Breast epithelium (tissue), 4 donors: ENCODE measurements at places on chromosomes 1 and 21. TPM values are rescaled to one million over a fixed set of nuclear protein-coding genes. Genes with fewer than 3 reads are reported as not detected.

KCNH1 gene
- 1.3 TPM for total RNA-seq

LRRC53 gene
- not detected for total RNA-seq

GRCh38 chr1:104459886-104460285 lies 710.2 kb downstream of the AMY1C start:
- no peaks in the 10 kb centered on the region for H3K4me1 ChIP-seq
- H3K27ac ChIP-seq: no peak overlapping the region
- no peak overlapping the region for H3K4me3 ChIP-seq
- peaks cover 4% of the 10 kb centered on the region for H3K36me3 ChIP-seq
- H3K27me3 ChIP-seq: no peaks in the 10 kb centered on the region
- DNase-seq: no peak

DNA sequence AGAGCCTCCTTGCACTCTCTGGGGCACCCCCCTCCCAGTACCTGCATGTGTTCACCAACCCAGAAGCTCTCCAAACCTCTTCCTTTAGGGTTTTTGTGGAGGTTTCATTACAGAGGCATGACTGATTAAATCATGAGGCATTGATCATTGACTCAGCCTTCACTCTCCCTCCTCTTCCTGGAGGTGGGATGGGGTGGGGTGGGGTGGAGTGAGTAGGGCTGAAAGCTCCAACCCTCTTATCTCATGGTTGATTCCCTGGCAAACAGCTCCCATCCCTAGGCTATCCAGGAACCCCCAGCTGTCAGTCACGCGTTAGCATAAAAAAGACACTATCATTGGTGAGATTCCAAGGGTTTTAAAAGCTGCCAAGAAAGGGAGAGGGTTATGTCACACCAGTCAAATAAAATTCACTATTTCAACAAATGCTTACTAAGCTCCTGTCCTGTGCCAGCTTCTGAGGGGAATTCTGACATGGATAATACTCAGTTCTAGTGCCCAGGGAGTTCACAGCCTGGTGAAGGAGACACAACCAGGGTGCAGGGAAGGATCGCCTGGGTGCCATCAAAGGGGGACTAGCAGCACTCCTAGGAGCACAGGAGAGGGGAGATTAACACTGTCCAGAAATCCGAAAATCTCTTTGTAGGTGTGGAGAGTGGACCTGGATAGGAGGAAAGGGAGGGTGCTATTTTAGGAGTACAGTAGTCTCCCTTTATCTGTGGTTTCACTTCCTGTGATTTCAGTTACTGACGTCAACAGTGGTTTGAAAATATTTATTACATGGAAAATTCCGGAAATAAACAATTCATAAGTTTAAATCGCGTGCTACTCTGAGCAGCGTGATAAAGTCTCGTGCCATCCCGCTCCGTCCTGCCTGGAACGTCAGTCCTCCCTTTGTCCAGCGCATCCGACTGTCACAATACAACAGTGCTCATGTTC lies 6.8 kb upstream of the IL24 start:
- no peak overlapping the region for H3K4me3 ChIP-seq
- H3K27ac ChIP-seq: peak overlapping the region; percentile 19
- no peaks in the 10 kb centered on the region for H3K27me3 ChIP-seq
- H3K4me1 ChIP-seq: no peaks in the 10 kb centered on the region
- no peaks in the 10 kb centered on the region for H3K36me3 ChIP-seq

- H3K36me3 ChIP-seq: no peaks in the 10 kb centered on the region
- no peak overlapping the region for H3K4me3 ChIP-seq
- no peak overlapping the region for H3K27ac ChIP-seq
- no peaks in the 10 kb centered on the region for H3K4me1 ChIP-seq
- H3K27me3 ChIP-seq: no peaks in the 10 kb centered on the region
Measured at GRCh38 chr1:15064217-15064929, 89.2 kb upstream of the TMEM51 start.

GRCh38 chr1:178818416-178818815 lies 52.5 kb downstream of the ANGPTL1 start:
- DNase-seq: no peak
- H3K27ac ChIP-seq: no peak overlapping the region
- no peaks in the 10 kb centered on the region for H3K4me1 ChIP-seq
- no peaks in the 10 kb centered on the region for H3K27me3 ChIP-seq
- H3K36me3 ChIP-seq: no peaks in the 10 kb centered on the region

DNA sequence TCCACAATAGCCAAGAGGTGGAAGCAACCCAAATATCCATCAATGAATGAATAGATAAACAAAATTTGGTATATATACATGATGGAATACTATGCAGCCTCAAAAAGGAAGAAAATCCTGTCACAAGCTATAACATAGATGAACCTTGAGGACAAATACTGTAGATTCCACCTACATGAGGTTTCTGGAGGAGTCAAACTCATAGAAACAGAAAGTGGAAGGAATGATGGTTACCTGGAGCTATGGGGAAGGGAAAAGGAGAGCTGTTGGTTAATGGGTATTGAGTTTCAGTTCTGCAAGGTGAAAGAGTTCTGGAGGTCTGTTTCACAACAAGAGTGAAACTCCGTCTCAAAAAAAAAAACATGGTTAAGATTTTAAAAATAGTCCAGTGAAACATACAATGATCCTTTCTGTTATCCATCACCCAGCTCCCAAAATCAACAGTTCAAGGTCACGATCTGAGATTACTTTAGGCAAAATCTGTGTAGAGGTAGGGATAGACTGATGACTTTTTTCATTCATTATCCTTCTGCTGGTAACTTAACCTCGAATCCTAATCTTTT lies 80.8 kb upstream of the HNRNPU start:
- no peaks in the 10 kb centered on the region for H3K4me1 ChIP-seq
- no peak for DNase-seq
- H3K27me3 ChIP-seq: no peaks in the 10 kb centered on the region
- H3K27ac ChIP-seq: no peak overlapping the region
- H3K4me3 ChIP-seq: no peak overlapping the region
- no peaks in the 10 kb centered on the region for H3K36me3 ChIP-seq

CRNN gene
- total RNA-seq: 0.66 TPM

- H3K27me3 ChIP-seq: no peaks in the 10 kb centered on the region
- no peak overlapping the region for H3K27ac ChIP-seq
- no peaks in the 10 kb centered on the region for H3K4me1 ChIP-seq
- DNase-seq: no peak
- H3K4me3 ChIP-seq: no peak overlapping the region
- H3K36me3 ChIP-seq: no peaks in the 10 kb centered on the region
Measured at GRCh38 chr1:178220094-178220493, 126.2 kb downstream of the RASAL2 start.

DNA sequence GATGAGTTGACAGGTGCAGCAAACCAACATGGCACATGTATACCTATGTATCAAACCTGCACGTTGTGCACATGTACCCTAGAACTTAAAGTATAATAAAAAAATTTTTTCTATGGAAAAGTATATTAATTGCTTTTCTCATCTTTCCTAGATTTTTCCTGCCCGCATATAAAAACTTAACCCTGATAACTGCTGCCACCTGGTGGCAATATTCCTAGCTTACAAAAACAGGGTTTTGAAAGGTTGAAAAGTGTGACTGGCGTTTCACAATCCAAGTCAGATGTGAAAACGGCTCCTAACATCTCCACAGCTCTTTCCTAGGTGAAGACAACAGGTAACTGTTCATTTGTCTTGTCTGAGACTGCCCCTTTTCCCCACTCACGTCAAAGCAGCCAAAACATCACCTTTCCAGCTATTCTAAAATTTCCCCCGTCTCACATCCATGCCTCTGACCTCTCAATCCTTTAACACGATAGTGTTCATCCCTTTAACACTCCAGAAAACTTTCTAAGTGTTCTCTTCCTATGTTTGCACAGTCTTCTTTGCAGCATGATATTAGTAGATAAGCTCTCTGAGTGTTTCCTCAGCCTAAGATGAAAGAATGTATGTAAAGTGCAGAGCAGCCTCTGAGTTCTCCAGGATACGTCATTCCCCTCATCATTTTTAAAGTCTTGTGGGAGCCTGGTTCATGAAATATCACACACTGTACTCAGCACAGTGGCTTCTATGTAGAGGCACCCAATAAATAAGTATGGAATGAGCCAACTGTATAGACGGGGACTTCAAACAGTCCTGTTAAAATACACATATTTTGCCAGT lies 27.5 kb downstream of the OVGP1 start:
- no peak overlapping the region for H3K4me3 ChIP-seq
- no peaks in the 10 kb centered on the region for H3K36me3 ChIP-seq
- no peak overlapping the region for H3K27ac ChIP-seq
- no peak for DNase-seq

HSF2BP gene
- total RNA-seq: 1.8 TPM

FAM177B gene
- 2.3 TPM for total RNA-seq
